Activated T-cell treated with anti-CD3 and anti-CD28 coated beads, Interleukin-2, amount 50 U/mL, for 72 hours (primary cell): ENCODE measurements at places on chromosomes 13 and 19.

GRCh38 chr19:16355293-16356043 lies 30.8 kb downstream of the KLF2 start:
- DNase-seq = no peak
- H3K27me3 ChIP-seq = peaks cover 40% of the 10 kb centered on the region
- H3K27ac ChIP-seq = no peak overlapping the region
- H3K4me3 ChIP-seq = no peak overlapping the region

- H3K27ac ChIP-seq = no peak overlapping the region
- no peaks in the 10 kb centered on the region for H3K36me3 ChIP-seq
- H3K4me3 ChIP-seq = no peak overlapping the region
- DNase-seq = no peak
Observed at GRCh38 chr13:51630288-51630615, 46.0 kb downstream of the WDFY2 start.

- no peaks in the 10 kb centered on the region for H3K36me3 ChIP-seq
- no peak overlapping the region for H3K4me3 ChIP-seq
- no peak overlapping the region for H3K27ac ChIP-seq
- H3K4me1 ChIP-seq = no peaks in the 10 kb centered on the region
Observed at GRCh38 chr13:91533354-91533753, 134.9 kb downstream of the GPC5 start.

DNA sequence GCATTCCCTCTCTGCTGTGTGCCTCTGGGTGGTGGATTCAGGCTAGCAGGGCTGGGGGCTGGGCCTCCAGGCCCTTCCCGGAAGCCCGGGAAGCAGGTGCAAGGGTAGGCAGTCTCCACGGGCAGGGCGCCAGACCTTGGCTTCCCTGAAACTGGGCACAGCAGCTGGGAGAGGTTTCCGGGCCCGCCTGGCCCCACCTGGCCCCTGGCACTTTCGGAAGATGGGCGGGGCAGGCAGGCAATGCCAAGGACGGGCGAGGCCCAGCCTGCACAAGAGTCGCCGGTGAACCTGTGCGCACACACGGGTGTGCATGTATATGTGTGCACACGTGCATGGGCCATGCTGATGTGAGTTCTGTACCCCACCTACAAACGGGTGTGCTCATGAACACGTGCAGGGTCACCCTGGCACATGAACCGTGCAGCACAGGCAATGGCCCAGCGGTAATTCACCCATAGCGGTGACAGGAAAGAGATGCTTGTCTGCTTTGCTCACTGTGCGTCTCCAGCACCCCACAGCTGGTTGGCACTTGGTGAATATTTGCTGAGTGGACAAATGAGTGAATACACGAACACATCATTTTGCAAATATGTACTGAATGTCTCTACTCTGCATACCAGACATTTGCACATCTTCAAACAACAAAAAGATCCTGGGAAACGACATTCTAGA lies 15.3 kb downstream of the GADD45B start:
- H3K27me3 ChIP-seq = peaks cover 64% of the 10 kb centered on the region
- no peak for DNase-seq
- peaks cover 20% of the 10 kb centered on the region for H3K4me1 ChIP-seq
- H3K36me3 ChIP-seq = no peaks in the 10 kb centered on the region
- no peak overlapping the region for H3K4me3 ChIP-seq

DNA sequence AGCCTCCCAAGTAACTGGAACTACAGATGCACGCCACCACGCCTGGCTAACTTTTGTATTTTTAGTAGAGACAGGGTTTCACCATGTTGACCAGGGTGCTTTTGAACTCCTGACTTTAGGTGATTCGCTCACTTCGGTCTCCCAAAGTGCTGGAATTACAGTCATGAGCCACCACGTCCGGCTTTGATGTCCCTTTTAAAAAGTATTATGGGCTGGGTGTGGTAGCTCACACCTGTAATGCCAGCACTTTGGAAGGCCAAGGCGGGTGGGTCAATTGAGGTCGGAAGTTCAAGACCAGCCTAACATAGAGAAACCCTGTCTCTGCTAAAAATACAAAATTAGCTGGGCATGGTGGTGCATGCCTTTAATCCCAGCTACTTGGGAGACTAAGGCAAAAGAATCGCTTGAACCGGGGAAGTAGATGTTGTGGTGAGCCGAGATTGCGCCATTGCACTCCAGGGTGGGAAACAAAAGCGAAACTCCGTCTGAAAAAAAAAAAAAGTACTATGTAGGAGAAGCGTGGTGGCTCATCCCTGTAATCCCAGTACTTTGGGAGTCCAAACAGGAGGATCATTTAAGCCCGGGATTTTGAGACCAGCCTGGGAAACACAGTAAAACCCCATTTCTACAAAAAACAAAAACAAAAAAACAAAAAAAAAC lies 22.8 kb upstream of the ERVV-1 start:
- no peak overlapping the region for H3K4me3 ChIP-seq
- no peak overlapping the region for H3K27ac ChIP-seq
- peaks cover 26% of the 10 kb centered on the region for H3K36me3 ChIP-seq
- no peak for DNase-seq

DNA sequence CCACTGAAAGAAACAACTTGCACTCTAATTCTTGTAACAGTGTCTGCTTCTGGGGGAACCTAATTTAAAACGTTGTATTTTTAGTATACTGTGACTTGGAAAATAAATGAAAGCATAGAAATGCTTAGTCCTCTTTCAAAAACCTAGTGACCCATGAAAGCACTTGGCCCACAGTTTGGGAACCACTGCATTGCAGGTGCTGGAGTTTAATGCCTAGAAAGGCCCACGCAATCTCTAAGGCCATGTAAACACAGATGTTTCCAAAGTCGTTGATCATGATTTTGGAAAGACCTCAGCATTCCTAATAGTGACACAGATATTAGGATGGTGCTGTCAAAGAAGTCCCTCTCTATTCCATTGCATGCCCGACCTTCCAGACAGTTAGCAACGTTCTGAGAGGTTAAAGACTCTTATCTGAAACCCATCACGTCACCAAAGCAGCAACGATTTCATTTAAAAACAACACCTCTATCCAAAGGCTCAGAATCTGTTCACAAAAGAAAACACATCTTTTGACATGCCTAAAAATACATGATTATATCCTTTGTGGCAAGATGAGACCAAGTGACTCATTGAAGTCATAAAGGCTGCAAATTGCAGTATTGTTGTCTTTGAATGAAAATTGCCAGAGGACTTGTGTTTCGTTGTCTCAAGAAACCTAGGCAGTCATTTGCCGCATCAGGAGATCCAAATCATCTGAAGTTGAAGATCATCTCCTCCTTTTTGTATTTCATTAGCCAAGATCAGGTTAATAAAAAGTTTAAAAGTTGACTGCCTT lies 328.0 kb upstream of the ZNF507 start:
- no peak overlapping the region for H3K4me3 ChIP-seq
- H3K27me3 ChIP-seq = no peaks in the 10 kb centered on the region
- no peaks in the 10 kb centered on the region for H3K4me1 ChIP-seq
- H3K36me3 ChIP-seq = peaks cover 2% of the 10 kb centered on the region

DNA sequence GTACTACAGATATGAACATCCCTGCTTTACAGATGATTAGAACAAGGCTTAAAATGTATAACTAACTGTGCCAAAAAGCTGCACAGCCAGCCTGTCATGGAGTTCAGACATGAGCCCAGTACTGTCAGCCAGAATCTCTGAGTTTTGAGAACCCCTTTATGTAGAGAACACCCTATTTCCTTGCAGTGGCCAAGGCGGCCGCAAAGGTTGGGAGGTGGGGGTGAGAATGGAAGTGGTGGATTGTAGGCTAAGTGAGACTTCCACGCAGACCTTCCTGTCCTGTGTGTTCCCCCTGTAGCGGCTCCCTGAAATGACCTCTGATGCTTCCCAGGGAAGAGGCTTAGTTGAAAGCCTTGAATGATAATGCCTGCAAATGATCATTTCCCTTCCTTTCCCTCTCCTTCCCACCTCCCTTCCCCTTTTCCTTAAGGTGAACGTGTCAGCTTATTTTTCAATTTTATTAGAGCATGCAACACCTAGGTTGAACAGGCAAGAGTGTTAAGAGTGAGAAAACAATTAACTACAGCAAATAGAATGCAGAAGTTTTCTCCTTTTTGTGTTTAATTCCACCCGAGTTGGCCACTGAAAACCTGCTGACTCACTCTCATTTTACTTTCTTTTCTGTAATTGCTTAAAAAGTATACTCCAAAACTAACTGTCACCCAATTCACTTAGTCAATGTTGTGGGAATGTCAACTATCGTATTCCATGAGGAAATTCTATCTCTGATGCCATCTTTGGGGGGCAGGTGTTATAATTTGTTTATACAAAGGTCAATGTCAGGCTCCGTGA lies 167.0 kb upstream of the EDNRB start:
- peaks cover 13% of the 10 kb centered on the region for H3K27me3 ChIP-seq
- peaks cover 8% of the 10 kb centered on the region for H3K4me1 ChIP-seq
- H3K4me3 ChIP-seq = no peak overlapping the region
- no peak overlapping the region for H3K27ac ChIP-seq
- H3K36me3 ChIP-seq = peaks cover 2% of the 10 kb centered on the region

GRCh38 chr13:75838366-75839005 lies 202.4 kb downstream of the LMO7 start:
- H3K27me3 ChIP-seq = no peaks in the 10 kb centered on the region
- no peak overlapping the region for H3K4me3 ChIP-seq
- peaks cover 15% of the 10 kb centered on the region for H3K36me3 ChIP-seq
- H3K4me1 ChIP-seq = peaks cover 10% of the 10 kb centered on the region
- no peak overlapping the region for H3K27ac ChIP-seq

DNA sequence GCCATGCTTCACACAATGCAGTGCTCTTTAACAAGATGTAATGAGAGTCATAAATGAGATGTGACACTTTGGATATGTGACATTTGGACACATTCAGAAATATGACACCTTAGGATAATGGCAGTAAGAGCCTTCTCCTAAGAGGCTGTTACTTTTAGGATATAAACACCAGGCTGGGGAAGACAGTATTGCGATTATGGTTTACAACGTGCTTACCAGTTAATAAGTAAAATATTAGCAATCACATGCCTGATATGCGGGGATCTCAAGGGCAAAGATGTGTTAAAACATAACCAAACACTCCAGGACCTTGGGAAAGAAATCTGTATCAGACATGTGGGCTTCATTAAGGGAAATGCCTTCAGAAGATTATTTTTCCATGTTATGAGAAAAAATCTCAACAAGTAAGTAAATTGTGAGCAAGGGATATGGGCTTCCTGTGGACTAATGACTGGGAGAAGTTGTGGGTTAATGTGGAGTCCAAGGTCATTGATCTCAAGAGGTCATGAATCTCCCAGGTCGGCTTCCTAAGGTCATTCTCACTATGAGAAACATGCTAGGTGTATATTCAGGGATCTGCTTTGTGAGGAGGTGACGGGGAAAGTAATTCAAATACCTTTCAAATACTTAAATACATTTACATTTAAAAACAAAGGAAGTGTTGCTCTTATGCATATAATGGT lies 105.3 kb downstream of the STARD13 start:
- no peak for DNase-seq
- peaks cover 28% of the 10 kb centered on the region for H3K27me3 ChIP-seq
- H3K36me3 ChIP-seq = no peaks in the 10 kb centered on the region
- no peaks in the 10 kb centered on the region for H3K4me1 ChIP-seq
- H3K4me3 ChIP-seq = no peak overlapping the region

- no peak overlapping the region for H3K4me3 ChIP-seq
- DNase-seq = no peak
- H3K4me1 ChIP-seq = peaks cover 16% of the 10 kb centered on the region
- peaks cover 5% of the 10 kb centered on the region for H3K36me3 ChIP-seq
- no peak overlapping the region for H3K27ac ChIP-seq
Observed at GRCh38 chr19:48386981-48387380, 4.4 kb downstream of the KDELR1 start.

DNA sequence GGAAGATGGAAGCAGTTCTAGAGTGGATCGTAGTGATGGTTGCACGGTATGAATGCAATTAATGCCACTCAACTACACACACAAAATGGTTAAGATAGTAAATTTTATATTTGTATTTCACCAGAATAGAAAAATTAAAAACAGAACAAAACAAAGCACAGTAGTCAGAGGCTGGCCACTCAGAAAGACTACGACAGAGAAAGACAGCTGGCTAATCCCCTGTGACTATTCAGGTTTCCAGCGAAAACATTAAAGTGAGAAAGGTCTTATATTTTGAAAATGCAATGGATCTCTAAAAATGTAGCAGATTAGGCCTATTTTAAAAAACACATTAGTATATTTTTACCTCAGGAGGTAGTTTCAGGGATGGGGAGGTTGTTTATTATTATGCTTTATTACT lies 131.3 kb upstream of the POSTN start:
- no peaks in the 10 kb centered on the region for H3K4me1 ChIP-seq
- DNase-seq = no peak
- no peaks in the 10 kb centered on the region for H3K36me3 ChIP-seq
- H3K27me3 ChIP-seq = no peaks in the 10 kb centered on the region
- H3K27ac ChIP-seq = no peak overlapping the region
- no peak overlapping the region for H3K4me3 ChIP-seq

- H3K27me3 ChIP-seq = no peaks in the 10 kb centered on the region
- no peaks in the 10 kb centered on the region for H3K4me1 ChIP-seq
- no peak overlapping the region for H3K4me3 ChIP-seq
- DNase-seq = no peak
Observed at GRCh38 chr13:103403148-103403740, 337.0 kb upstream of the SLC10A2 start.

- H3K4me3 ChIP-seq = no peak overlapping the region
- H3K4me1 ChIP-seq = no peaks in the 10 kb centered on the region
- H3K27ac ChIP-seq = no peak overlapping the region
- H3K36me3 ChIP-seq = no peaks in the 10 kb centered on the region
- H3K27me3 ChIP-seq = peaks cover 31% of the 10 kb centered on the region
Observed at GRCh38 chr13:51895906-51896888, 34.4 kb downstream of the CCDC70 start.

DNA sequence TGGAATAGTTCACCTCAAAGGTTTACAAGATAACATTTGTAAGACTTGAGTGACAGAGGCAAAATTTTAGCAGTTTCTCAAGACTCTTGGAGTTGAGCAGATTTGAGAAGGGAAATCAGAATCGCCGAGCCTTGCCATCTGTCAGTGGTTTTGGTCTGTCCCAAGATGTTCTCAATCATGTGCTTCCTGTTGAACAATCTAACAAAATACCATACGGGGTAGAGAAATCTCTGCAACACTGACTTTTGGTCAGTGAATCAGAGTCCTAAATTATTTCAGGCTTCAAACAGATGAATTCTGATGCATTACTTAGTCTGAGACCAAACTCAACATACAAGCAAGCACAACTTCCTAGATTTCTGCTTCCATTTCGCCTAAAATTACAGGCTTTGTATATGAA lies 3.8 kb downstream of the KCTD12 start:
- peaks cover 4% of the 10 kb centered on the region for H3K27me3 ChIP-seq
- DNase-seq = no peak
- H3K27ac ChIP-seq = no peak overlapping the region
- no peaks in the 10 kb centered on the region for H3K36me3 ChIP-seq
- peak overlapping the region; percentile 15 for H3K4me3 ChIP-seq

- no peaks in the 10 kb centered on the region for H3K4me1 ChIP-seq
- no peak for DNase-seq
- no peak overlapping the region for H3K27ac ChIP-seq
- H3K36me3 ChIP-seq = no peaks in the 10 kb centered on the region
Observed at GRCh38 chr13:44120849-44121755, 241.4 kb downstream of the LACC1 start.

- no peak overlapping the region for H3K4me3 ChIP-seq
- H3K27ac ChIP-seq = no peak overlapping the region
- no peaks in the 10 kb centered on the region for H3K4me1 ChIP-seq
- H3K27me3 ChIP-seq = no peaks in the 10 kb centered on the region
Observed at GRCh38 chr13:60794751-60795150, 397.7 kb downstream of the TDRD3 start.

GRCh38 chr19:40688309-40688708 lies 2.1 kb downstream of the NUMBL start:
- H3K27ac ChIP-seq = no peak overlapping the region
- H3K4me3 ChIP-seq = no peak overlapping the region
- no peaks in the 10 kb centered on the region for H3K27me3 ChIP-seq
- peaks cover 6% of the 10 kb centered on the region for H3K36me3 ChIP-seq
